Stimulated activated naive CD8-positive, alpha-beta T cell treated with anti-CD3 and anti-CD28 coated beads, Interleukin-15, Interleukin-2, amounts not matched to agents 100 U/mL and 50 U/mL, for 24 hours (primary cell): ENCODE measurements at places on chromosomes 3 and 15.

GRCh38 chr15:62165104-62165792 is at the start of gene C2CD4B:
C2CD4B (minus strand) TSS chr15:62165285; CDS start chr15:62164984, 301 bp downstream.
- peak; percentile 41 for DNase-seq

- no peak for DNase-seq
Observed at GRCh38 chr3:43194069-43194468, 88.2 kb upstream of the POMGNT2 start.

DNA sequence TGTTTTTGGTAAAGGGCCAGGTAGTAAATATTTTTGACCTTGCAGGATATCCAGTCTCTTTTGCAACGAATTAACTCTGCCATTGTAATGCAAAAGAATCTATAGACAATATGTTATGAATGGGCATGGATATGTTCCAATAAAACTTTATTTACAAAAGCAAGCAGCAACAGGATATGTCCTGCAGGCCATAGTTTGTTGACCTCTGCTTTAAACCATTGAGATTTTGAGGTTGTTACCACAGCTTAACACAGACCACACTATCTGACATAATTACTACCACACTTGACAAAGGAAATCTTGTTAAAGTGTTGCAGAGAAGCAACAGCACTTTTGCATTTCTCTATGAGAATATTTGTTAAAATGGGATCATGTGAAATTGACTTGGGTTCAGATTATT is 349.3 kb downstream of the ERC2 start:
- DNase-seq: no peak

DNA sequence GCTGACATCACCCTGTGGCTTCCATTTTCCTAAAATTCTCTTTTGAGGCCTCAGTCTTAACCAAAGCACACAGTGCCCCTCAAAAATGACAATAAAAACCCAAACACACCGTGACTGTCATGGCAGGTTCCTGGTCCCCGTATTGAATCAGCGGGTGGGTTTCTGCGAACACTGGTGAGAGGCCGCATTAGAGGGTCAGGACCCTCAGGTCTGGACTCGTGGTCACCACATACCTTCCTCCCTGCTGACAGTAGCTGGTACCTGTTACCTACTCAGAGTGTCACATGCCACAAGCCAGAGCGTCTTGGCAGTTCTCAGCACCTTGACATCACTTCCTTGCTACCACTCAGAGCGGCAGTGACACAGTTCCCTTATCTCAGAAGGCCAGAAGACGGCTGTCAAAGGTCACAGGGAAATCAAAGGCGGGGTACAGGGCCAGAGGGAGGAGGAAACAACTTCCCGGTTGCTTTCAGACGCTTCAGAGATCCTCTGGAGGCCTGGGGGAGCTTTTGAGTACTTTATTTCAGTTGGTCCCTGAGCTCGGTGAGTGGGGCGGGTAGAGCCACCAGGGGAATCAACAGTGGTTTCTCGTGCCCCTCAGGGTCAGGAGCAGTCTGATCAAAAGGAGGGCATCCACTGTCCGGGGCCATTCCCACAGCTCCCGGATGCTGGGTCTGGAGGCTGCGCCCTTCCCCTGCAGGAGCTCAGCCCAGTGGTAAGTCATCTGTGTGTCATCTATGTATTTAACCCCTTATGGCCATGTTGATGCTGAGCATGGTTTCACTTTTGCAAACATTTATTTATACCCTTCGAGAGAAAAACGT is at the start of the genes CCR5AS and CCRL2:
Gene CCR5AS, minus strand, starts transcription at position 279 of the 824 bp plus-strand sequence.
Gene CCRL2, plus strand, starts transcription at position 472 of the 824 bp plus-strand sequence. CDS start 821 bp downstream, outside the sequence.
- peak; percentile 51 for DNase-seq

DNA sequence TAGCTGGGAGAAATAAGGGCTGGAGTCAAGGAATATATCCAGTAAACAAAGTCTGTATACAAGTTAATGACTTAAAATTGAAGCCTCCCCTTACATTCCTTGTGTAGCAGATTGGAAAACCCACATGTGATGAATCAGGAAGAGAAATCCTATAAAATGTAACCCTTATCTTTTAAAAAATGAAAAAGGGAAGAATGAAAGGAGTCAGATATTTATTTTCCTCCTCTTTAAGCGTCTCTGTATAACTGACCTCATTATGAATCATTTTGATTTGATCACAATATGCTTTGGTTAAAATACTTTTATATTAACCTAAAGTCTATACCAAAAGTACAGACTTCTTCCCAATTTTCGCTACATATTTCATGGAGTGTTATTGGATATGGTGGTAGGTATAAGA is 316.3 kb upstream of the STAC start:
- no peak for DNase-seq

DNA sequence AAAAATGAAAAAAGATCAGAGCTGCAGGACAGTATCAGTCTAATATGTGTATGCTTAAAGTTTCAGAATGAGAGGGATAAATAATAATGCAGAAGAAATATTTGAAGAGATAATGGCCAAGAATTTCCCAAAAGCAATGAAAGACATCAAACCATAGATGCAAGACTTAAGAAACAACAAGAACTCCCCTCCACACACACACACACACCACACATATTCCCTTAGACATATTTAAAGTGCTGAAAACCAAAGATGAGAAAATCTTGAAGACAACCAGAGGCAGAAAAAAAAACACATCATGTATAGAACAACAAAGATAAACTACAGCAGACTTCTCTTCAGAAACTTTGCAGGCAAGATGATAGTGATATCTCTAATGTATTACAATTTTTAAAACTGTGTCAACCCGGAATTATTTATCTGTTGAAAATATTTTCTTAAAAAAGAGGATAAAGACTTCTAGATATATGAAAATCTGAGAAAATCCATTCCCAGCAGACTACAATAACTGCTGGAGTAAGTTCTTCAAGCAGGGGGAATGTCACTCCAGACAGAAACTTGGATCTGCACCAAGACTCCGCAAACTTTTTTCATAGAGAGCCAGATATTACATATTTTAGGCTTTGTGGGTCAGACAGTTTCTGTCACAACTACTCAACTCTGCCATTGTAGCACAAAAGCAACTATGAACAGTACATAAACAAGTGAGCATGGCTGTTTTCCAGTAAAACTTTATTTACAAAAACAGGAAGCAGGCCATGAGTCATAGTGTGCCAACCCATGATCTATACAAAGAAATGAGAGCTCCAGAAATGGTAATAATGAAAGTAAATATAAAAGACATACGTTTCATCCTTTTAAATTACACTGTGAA is 223.4 kb upstream of the CGNL1 start:
- DNase-seq: no peak

- no peak for DNase-seq
Observed at GRCh38 chr15:70160267-70160666, 62.5 kb upstream of the TLE3 start.

DNA sequence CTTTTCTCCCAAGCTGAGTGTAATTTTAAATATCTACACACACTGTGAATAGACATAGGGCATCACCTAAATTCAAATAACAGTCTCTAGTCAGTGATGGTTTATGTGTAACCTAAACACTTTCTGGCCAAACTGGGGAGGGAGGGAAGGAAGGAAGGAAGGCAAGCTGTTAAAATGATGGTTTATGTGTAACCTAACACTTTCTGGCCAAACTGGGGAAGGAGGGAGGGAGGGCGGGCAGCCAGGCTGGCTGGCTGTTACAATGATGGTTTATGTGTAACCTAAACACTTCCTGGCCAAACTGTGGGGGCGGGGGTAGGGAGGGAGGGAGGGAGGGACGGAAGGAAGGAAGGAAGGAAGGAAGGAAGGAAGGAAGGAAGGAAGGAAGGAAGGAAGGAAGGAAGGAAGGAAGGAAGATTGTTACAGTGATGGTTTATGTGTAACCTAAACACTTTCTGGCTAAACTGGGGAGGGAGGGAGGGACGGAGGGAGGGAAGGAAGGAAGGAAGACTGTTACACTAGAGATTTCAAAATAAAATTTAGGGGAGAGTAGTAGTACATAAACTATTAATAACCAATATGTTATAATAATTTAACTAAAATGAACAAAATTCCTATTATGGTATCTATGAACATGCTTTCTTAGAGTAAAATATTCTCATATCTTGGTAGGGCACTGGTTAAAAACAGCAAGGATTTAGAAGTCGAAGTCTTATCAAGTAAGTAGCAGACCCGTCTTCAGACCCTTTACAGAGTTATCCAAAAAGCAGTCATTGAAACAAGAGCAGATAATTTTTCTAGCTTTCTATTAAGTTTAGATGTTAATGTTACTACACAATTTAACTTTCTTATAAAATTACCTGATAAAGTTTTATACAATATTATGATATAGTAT is 148.1 kb downstream of the LMLN start:
- DNase-seq: no peak

DNA sequence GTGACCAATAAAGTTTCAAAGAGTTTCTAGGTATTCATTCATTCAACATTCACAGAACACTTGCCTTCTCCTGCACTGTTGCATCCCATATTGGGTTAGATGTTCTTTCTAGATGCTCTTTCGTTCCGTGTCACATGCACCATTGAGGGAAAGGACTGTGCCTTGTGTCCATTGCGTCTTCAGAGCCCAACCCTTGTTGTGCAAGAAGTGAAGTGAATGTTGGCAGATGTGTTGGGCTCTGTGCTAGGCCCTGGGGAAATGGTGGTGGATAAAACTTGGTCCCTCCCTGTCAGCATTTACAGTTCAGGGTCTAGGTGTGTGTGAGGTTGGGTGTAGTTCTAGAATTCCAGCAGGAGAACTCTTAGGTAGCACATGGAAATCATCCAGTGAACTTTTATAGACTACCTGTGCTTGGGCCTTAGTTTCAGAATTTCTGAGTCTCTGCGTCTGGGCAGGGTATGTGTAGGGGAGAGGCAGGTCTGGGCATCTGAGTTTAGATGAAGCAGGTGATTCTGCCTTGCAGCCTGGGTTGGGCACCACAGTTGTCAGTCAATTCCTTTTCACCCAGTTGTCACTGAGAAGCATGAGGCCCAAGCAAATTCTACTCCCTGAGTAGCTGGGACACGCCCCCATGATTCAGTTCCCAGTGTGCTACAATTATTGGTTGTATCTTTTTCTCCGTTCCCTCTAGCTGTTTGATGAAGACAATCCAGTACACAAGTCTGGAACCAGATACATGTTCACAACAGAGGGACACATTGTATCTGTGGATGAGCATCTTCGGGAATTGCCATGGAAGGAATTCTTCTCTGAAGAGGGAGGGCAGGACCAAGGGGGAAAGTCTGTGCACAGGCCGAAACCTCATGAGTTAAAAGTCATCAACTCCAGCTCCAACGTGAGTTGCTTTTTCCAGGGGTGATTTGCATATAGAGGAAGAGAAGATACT is 25.4 kb downstream of the EDEM1 start:
- DNase-seq: no peak

GRCh38 chr3:72238010-72238691 is 453.2 kb upstream of the PROK2 start:
- DNase-seq: no peak

DNA sequence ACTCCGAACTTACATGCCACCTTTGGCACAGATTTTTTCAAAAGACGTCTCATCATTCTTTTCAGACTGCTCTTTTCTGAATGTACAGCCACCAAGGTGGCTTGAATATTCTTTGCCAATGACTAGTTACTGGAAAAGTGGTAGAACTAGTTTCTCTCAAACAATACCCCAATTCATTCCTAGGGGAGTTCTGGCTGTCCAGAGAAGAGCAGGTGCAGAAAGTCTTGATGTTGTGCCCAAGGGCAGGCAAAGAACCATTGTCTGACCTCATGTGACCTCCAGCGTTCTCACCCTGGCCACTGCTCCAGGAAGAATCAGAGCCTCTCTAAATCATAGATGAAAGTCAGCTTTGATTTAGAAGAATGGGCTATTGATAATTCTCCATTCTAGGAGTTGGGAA is 5.5 kb downstream of the LMOD3 start:
- no peak for DNase-seq

DNA sequence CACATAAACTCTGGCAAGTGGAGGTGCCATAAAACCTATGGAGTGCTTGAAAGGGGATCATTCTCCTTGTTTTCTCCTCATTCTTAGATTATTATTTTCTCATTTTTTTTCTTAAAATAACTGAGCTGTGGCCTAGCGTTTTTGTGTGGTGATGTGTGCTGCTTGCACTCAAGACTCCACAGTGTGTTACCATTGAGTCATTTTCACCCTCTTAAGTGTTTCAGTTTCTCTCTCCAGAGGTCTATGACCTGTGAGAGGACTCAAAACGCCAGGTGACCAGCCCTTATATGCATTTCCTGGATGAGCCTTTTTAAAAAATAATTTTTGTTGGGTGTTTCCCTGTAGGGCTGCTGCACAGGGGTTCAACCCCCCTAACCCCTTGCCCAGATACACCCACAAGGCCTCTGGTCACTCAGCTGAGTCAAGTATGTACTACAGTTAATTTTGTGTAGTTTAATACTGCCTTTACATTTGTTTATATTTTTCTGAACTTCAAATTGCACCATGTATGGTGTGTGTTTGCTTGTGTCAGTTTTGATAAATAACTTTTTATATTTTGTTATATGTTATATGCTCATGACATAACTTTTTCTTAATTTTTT is 15.4 kb upstream of the BTLA start:
- DNase-seq: no peak

DNA sequence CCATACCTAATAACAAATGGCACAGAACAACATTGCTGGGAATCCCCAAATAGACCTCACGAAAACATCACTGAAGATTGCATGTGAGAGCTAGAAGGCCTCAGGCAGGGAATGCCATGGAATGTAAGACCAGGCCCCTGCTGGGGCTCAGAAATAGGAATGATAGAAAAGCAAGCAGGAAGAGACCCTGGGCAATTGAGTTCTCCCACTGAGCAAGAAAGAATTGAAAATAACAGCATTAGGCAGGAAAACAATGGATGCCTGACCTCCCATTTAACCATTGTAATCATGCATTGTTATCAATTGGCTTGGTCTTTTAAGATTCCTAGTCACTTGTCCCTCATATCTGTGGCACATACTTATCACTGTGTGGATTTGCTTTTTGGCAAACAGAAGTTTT is 581.6 kb downstream of the FHIT start:
- DNase-seq: no peak

GRCh38 chr3:119517112-119517511 is 18.8 kb downstream of the TIMMDC1 start:
- no peak for DNase-seq

GRCh38 chr15:35397027-35397426 is 148.9 kb downstream of the DPH6 start:
- no peak for DNase-seq

GRCh38 chr15:91100814-91101607 is 954 bp downstream of the SV2B start:
- peak; percentile 4 for DNase-seq

- DNase-seq: peak; percentile 53
Observed at GRCh38 chr3:108153451-108153981, 62.7 kb upstream of the CD47 start.
